ENCODE measurements at places on chromosomes 12 and 14. TPM values are rescaled to one million over a fixed set of nuclear protein-coding genes. Genes with fewer than 3 reads are reported as not detected.

Gene RAD51AP1
- 5.9 TPM for total RNA-seq

Gene CHGA
- total RNA-seq: not detected

Gene FGD4
- 1.8 TPM for total RNA-seq

Gene RFX4
- not detected for total RNA-seq

Gene GPR135
- 1.5 TPM for total RNA-seq

Gene SPIC
- 0.37 TPM for total RNA-seq

DNA sequence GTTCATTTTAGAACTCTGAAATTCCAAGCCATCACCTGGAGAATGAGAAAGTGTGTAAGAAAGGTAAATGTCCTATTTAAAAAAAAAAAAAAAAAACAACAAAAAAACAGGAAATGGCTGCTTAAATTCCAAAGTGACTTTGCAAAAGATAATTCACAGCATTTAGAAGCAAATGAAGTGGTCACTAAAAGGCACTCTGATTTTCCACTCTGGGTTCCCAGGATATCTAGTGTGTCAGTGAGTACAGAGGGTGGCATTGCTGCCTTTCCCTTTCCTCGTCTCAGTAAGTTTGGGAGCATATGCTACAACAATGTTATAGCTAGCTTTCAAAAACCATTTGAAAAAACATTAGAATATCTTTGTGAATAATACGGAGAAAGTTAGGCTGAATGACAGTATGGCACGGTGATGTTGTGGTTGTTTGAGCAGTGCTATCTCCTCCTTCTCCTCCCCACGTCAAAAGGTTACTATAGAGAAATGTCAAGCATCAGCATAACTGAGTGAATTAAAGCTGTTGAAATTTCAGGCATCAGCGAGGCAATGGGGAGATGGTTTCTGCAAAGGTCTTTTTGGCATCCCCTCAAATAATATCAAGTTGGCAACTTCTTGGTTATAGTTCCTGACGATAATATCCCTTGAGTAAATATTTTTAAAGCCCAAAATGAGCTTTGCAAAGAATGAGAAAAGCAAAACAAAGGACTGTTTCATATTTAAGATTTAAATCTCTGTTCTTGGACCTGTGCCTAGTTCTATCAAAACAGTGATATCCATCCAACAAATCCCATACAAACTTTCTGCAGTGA lies 164.5 kb upstream of the E2F7 start:
- DNase-seq: no peak

DNA sequence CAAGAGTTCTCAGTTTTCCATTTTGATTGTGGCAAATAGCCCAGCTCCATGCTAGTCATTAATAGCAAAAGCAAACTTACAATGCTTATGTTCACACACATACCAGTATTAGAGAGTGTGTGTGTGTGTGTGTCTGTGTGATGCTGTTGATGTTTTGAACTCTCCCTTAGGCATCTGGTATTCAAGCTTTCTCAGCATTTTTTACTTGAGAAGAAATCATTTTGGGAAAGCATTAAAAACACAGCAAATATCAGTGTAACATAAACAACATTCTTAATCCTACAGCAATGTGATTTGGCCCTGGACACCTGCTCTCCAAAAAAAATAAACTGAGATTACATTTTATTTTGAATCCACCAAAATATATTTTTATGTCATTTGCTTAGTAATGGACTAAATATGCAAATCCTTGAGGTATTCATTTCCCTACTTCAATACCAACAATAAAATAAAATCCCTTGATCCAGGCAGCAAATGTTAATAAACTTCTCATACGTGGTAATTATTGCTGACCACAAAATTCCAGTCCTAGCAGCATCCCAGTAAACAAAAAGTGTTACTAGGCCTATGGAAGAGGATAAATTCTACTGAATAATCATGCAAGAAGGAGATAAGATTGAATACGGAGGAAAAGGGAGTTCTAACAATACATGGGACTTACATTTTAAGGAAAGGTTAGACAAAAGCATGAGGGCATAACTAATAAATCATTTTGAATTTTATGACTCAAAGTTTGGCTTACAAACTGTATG lies 249.5 kb upstream of the CLEC14A start:
- DNase-seq: no peak

DNA sequence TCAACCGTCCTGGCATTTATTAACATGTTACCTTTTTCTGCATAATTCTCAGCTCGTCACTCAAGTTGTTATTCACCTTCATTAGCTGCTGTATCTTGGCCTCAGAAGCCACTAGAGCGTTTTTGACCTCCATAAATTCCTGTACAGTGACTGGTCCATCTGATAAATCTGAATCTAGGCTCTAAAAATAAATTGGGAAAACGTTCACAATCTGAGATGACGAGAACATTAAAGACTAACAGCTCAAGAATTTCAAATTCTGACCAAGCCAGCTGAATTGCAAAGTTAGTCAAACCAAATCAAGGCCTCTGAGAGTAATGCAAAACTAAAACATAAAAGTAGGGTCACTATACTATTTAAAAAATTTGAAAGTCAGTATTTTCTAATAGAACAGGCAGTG lies 45.0 kb downstream of the GIT2 start:
- no peak for DNase-seq

DNA sequence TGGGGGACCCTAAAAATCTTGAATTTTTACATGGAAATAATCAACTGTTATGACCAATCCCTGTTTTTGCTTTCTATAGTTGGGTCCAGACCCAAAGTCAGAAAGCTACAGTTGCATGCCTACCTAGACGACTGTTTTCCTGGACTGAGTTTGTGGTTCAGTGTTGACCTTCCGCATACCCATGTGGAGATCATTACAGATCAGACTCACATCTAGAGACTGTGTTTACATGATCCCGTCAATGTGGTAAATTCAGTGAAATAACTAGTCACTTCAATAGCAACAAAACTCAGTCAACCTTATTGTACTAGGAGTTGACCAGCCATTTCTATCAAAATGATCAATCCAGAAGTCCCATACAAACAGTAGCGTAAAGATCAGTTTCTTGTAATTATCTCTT lies 257.6 kb downstream of the EGLN3 start:
- DNase-seq: no peak

DNA sequence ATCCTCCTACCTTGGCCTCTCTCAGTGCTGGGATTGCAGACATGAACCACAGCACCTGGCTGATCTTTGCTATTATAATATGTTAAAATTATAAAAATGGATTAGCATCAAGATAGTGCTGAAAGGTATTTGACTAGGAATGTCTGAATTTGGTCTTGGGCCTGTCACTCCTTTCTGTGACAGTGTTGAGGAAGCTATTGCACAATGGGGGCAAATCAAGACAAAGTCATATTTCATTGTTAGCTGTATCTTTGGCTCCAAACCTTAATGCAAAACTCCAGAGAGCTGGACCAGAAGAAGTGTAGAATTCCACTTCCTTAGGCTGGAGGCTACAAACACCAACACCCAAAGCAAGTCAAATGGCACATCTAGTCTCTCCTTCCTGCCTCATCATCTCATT lies 42.2 kb downstream of the ZCRB1 start:
- DNase-seq: no peak

- DNase-seq: no peak
Observed at GRCh38 chr14:76651410-76652055, 109.7 kb upstream of the VASH1 start.

GRCh38 chr14:81164167-81164774 lies 56.5 kb downstream of the GTF2A1 start:
- DNase-seq: no peak

- DNase-seq: no peak
Observed at GRCh38 chr14:99183311-99183710, 88.7 kb downstream of the BCL11B start.

DNA sequence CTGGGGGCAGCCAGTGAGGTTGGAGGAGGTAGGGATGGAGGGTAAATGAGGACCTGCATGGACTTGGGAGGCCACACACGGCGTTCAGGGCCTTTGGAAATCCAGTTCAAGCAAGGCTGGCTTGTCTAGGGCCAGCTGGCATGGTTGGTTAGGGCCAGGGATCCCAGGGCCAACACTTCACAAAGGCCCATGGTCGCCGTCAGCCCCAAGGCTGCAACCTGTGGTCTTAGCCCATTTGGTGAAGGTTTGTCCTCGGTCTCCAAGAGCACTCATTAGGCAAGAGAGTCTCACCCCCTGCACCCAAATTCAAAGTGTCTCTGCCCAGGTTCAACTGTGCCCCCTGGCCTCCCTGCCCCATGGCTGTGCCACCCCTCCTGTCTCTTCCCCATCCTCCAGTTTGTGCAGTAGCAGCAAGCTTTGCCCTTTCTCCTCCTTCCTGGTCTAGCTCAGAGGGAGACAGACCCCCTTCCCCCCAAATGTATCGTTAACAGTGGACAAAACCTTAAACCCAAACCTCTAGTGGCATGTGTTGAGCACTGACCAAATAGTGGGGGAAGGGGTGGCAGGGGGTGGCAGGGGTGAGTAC lies 94.1 kb downstream of the NINJ2 start:
- no peak for DNase-seq
